ENCODE measurements at places on chromosomes 6 and 20.

- no peak for DNase-seq
Measured at GRCh38 chr20:23094213-23094896, 8.2 kb upstream of the CD93 start.

- DNase-seq, result no peak
Measured at GRCh38 chr20:22529150-22530019, 55.0 kb downstream of the FOXA2 start.

GRCh38 chr6:36735110-36736071, 37.8 kb downstream of the RAB44 start:
- no peak for DNase-seq

DNA sequence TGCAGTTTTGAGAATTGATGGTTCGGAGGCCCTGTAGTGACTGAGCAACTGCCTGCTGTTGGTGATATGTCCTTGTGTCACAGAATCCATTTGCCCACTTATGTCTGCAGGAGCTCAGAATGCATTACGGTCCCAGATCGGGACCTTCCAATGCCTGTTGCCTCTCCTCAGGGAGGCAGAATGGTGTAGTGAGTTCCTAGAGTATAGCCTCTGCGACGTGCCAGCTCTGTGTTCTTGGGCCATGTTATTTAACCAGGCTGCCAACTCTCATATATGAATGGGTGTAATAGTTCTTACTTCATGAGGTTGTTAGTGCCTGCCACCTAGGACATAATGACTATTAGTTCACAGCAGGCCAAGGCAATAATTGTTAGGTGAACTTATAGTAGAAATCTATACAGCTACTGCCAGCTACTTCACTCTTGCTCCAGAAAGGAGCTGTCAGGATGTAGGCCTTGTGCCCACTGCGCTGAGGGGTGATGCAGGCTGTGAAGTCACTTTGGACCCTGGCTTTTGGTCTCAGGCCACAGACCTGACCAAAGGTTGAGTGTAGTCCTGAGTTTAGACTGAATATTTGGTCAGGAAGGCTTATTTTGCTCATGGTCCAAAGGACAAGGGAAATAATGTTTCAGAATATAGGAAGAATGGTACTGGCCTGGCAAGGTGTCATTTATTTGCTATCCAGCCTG, 82.1 kb downstream of the ASXL1 start:
- DNase-seq, result no peak

DNA sequence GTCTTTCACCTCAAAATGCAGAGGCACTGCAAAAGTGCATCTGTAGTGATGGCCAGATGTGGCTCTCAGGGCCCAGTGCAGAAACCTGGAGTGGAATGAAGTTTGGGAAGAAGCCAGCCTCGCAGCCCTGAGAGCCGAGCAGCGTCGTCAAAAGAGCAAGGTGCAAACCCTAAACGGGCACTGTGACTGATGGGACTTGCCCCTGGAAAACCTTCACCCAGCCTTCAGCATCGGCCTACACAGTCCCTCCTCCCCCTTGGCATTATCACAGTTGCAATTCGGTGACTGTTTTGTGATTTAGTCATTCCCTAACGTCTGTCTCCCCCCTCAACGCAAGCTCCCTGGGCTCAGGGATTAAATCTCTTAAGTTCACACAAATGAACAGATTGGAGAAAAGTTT, 38.6 kb downstream of the TAF4 start:
- DNase-seq, result no peak

- DNase-seq, result no peak
Measured at GRCh38 chr20:64055893-64056638, 6.6 kb upstream of the SOX18 start.

DNA sequence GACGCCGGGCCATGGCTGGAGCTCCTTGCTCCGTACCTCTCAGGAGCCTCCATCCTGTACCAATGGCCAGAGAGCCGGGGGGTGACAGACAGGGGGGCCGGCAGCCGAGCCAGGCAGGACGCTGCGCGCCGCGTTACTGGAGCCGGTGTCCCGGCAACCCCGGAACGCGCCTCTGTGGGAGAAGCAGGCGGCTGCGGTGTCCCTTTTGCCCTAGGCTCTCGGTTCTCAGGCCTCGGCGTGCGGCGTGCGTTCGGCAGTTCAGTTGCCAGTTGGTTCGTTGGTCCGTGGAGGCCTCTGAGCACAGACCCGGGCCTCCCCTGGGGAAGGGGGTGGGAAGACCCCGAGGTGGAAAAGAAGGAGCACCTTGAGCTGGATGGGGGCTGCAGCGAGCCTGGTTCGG, at the start of gene SPATS1:
SPATS1 (plus strand) TSS at position 162 of the 400 bp plus-strand sequence. CDS start 446 bp downstream, outside the sequence.
- DNase-seq, result no peak

DNA sequence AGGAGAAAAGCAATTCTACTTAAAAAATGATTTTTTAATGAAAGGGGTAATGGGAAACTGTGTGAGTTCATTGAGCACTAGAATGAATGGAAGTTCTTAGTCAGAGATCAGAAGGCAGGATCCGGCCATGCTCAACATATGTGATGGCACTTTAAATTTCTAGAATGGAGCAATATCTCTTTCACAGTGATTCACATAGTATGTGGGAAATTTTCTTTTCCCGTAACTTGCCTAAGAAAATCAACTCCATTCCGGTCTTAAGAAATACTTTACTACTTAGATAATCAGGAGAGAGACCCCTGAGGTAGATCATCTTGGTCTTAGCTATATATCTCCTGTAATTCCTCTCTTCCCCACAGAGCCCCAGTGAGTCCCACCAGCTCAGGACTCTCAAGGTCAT, 131.8 kb downstream of the SCML4 start:
- DNase-seq, result no peak

DNA sequence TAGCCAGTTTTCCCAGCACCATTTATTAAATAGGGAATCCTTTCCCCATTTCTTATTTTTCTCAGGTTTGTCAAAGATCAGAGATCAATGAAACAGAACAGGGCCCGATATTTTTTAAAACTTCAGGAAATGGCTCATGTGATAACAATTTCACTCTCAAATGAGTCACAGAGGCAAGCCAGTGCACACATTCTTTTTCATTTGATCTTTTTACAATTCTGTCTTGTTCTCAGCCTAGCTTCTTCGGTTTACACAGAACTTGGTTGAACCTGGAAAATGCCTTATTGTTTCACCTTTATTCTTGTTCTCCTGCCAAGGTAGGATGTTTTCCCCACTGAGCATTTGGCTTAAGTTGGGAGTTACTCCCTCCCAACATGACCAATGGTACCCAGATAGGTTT, 258.9 kb downstream of the COL12A1 start:
- no peak for DNase-seq

DNA sequence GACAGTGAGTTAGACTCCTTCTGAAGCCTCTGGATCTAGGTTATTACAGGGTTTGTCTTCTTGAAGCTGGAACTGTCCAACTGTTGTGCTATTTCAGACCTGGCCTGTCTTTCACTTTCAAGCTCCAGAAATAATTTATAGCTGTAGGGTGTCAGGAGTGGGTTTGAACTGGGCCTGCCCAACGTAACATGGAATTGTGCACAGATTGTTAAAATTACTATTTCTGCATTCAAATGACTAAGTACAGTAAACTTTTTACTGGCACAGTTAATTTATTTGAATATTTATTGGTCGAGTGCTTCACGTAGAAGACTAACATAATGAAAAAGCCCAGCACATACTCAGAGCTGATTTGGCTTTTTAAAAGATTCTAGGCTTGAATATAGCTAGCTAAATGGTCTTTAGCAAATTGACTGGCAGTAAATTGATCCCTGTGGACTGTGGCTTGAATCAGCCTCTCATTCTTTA, 74.3 kb downstream of the ARID1B start:
- DNase-seq, result no peak

DNA sequence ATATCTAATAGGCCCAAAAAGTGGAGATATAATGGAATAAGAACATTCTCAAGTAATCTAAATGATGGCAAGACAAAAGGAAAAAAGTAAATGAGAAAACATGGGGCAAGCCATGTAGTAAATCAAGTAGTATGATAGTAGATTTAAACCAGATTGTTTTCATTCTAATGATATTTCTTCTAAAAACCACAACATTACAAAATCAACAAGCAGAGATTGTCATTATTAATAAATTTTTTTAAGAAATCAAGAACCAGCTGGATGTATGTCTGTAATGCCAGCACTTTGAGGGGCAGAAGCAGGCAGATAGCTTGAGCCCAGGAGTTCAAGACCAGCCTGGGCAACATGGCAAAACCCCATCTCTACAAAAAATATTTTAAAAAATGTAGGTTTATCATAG, 155.0 kb downstream of the RNGTT start:
- DNase-seq, result no peak

DNA sequence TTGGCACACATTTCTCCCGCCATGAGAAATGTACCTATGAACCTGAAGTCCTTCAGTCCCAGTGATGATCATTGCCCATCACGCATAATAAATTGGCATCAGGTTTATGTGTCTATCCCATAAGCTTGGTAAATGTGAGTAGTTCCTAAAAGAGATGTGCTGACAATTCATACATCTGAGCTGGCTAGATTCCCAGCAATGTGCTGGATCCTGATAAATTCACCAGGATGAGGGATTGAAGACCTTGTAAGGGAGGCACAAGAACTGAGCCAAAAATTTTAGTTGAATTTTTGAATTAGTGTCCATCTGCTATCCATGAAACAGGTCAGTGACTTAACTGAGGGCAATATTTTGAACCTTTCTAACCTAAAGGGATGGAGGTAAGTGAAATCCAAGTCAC, 267.9 kb upstream of the CITED2 start:
- no peak for DNase-seq

- DNase-seq, result no peak
Measured at GRCh38 chr6:11831653-11832052, 53.0 kb upstream of the ADTRP start.

GRCh38 chr6:75211920-75212590, 6.2 kb upstream of the COL12A1 start:
- no peak for DNase-seq

GRCh38 chr20:3164043-3164762, 4.5 kb upstream of the FASTKD5 start:
- DNase-seq, result no peak

DNA sequence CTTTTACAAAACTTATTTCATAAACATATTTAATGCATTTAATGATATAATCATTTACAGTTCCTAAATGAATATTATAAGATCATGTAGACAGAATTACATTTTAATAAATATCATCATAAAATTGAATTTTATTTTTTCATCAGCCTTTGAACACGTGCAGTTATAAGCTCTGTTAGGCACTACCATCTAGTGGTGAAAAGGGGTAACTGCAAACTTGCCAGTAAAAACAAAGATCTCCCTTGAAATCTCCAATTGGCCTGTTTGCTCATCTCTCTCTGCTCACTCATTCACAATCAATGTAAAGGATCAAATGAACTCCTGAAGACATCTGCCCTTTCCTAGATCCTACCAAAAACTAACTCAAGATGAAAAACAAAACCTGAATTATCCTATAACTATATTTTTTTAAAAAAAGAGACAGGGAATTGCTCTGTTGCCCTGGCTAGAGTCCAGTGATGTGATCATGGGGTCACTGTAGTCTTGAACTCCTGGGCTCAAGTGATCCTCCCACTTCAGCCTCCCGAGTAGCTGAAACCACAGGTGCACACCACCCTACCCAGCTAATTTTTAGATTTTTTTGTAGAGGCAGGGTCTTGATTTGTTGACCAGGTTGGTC, 31.7 kb downstream of the SAMHD1 start:
- no peak for DNase-seq

- no peak for DNase-seq
Measured at GRCh38 chr6:117264692-117265409, 507 bp upstream of the VGLL2 start.

- DNase-seq, result no peak
Measured at GRCh38 chr6:109332748-109333147, 49.5 kb downstream of the CD164 start.

- no peak for DNase-seq
Measured at GRCh38 chr6:46042355-46042999, 26.8 kb upstream of the CLIC5 start.

- DNase-seq, result no peak
Measured at GRCh38 chr6:132797951-132798868, at the start of gene SLC18B1. Gene SLC18B1, minus strand, starts transcription at chr6:132798637. Its CDS starts 181 bp downstream, at chr6:132798456.
